ENCODE measurements at places on chromosomes 6 and 20. TPM values are rescaled to one million over a fixed set of nuclear protein-coding genes. Genes with fewer than 3 reads are reported as not detected.

SLC17A2 gene
- not detected for polyA plus RNA-seq

SFTA2 gene
- polyA plus RNA-seq = 0.37 TPM

DNA sequence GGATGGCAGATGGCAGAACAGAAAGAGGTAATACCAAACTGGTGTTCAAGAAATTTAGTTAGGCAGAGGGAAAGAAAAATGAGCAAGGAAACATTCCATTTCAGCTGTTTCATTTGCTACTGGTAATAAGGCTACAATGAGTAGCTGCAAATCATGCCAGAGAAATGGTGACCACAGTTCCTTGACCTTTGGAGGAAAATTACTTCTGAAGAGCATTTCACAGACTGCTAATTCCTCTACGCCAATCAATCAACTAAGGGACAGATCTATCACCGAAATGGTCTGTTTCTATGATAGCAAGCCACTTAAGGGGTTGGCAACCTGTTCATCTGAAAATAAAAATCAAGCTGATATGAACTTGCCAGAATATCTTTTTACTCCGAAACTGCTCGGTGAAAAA is 119.5 kb downstream of the PTPRK start:
- H3K27ac ChIP-seq = no peak overlapping the region
- no peaks in the 10 kb centered on the region for H3K4me1 ChIP-seq
- DNase-seq = no peak
- H3K27me3 ChIP-seq = no peaks in the 10 kb centered on the region
- H3K36me3 ChIP-seq = no peaks in the 10 kb centered on the region

DNA sequence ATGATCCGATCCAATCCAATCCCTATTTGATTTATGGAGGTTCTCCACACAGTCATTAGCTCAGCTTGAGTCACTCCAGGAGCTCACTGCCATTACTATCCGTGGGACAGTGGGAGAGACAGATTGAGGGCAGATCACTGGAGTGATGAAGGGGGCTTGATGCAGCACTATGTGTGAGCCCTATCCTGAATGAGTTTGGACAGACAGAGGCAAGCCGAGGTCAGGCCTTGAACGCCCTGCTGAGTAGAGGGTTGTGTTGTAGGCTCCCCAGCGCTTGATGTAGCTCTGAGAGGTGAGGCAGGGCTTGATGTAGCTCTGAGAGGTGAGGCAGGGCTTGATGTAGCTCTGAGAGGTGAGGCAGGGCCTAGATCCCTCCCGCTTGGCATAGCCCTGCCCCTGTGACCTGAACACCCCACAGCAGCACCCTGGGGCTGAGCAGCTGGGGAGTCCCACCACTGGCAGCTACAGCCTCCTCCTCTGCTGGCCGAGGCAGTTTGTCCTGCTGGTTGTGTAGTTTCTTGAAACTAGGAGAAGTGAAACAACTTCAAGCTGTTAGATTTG is 58.7 kb downstream of the ZFAND3 start:
- no peak overlapping the region for H3K27ac ChIP-seq
- no peaks in the 10 kb centered on the region for H3K4me1 ChIP-seq
- no peaks in the 10 kb centered on the region for H3K27me3 ChIP-seq
- no peak overlapping the region for H3K4me3 ChIP-seq
- DNase-seq = peak; percentile 11
- H3K36me3 ChIP-seq = no peaks in the 10 kb centered on the region
